ENCODE measurements at places on chromosomes 6 and 20.
A peak's percentile ranks its signal among the peaks of the same experiment; 100 is the strongest.

DNA sequence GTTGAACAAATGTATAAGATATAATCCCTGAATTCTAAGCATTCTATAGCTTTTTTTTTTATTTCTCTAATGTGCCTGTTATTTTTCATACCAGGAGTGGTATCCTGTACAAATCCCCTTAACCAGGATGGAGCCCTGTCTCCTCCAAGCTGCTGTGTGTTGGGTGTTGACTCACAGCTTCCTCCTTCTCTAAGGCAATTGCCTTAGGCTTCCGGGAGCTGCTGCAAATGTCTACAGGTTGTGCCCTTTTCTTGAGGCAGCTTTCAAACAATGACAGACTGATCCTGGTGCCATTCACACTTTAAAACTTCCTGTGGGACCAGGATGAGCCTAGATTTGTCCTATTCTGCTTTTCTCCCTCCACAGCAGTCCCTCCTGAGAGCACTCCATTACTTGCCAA lies 173.2 kb downstream of the BTBD3 start:
- DNase-seq = no peak

DNA sequence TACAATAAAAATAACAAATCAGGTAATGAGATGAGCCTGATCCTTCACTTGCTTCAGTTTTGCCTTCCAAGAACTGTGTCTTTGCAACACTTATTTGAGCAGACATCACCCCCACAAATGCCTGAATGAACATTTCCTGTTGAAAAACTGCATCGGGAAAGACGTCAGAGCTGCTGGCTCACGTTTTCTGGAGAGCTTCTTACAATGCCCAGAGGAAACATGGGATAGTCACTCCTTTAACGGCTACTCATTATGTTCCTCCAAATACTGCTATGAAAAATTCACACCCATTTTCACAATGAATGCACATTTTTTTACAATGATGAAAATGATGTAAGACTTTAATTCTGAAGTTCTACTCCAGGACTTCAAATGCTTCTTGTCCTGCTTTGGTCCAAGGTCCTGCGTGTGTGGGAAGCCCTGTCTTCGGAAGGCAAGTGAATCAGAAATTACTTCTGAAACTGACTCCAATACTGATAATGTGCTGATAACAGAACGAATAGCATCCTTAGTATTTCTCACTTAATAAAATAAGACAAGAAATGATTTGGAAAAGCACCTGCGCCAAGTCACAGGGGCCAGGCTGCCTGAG lies 238.0 kb downstream of the ANKRD60 start:
- DNase-seq = peak; percentile 83

- peak; percentile 52 for DNase-seq
Observed at GRCh38 chr6:44268095-44268628, 2.1 kb upstream of the TMEM151B start.

DNA sequence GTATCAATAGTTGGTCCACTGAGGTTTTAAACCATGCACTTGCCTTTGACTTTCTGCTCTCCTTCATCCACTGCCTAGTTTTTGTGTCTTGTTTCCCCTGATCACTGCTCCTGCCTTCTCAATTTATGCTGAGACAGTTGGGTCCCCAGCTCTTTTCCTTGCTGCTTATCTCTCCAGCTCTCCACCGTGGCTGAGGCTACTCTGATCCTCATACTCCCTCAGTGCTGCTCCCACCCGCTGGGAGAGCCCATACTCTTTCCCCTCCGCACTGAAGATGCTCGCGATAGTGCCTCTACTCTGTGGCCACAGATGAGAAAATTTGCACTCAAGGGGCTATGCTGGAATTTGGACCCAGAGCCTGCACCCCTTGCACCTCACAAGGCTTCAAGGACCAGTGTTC lies 3.4 kb upstream of the THBD start:
- DNase-seq = no peak

DNA sequence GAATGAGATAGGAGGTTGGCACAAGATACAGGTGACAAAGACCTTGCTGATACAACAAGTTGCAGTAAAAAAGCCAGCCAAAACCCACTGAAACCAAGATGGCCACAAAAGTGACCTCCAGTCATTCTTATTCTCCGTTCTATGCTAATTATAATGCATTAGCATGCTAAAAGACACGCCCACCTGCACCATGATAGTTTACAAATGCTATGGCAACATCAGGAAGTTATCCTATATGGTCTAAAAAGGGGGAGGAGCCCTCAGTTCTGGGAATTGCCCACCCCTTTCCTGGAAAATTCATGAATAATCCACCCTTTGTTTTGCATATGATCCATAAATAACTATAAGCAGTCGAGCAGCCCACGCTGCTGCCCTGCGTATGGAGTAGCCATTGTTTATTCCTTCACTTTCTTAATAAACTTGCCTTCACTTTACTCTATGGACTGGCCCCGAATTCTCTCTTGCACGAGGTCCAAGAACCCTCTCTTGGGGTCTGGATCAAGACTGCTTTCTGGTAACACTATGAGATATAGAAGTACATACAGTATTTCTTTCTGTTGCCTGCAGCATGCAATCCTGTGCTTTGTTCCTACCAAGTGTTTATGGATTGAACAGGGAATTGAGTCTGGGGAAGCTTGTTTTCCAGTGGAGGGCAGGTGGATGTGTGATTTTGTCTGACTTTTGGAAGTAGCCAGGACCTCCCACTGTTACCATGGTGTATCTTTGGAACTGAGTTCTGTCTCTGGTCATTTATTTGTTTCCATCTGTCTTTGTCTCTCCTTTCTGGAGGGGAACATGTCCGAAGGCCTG lies 72.0 kb upstream of the TGM3 start:
- DNase-seq = no peak

GRCh38 chr6:170202416-170203135 lies 88.3 kb downstream of the DLL1 start:
- DNase-seq = no peak

DNA sequence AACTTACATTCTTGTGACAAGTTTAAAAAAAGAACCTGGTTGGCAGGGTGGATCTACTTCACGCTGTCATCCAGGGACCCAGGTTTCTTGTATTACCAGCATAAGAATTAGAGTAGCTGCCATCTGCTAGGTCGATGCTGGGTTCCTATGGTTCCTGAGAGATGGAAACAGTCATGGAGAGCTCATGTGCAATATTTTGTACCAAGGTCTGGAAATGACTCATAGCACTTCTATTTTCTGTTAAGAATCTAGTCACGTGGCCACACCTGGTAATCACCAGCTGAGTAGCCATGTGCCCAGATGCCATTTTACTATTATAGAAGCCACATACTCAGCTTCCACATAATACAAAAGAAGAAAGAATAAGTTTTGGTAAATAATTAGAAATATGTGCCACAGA lies 171.3 kb downstream of the CD83 start:
- no peak for DNase-seq

DNA sequence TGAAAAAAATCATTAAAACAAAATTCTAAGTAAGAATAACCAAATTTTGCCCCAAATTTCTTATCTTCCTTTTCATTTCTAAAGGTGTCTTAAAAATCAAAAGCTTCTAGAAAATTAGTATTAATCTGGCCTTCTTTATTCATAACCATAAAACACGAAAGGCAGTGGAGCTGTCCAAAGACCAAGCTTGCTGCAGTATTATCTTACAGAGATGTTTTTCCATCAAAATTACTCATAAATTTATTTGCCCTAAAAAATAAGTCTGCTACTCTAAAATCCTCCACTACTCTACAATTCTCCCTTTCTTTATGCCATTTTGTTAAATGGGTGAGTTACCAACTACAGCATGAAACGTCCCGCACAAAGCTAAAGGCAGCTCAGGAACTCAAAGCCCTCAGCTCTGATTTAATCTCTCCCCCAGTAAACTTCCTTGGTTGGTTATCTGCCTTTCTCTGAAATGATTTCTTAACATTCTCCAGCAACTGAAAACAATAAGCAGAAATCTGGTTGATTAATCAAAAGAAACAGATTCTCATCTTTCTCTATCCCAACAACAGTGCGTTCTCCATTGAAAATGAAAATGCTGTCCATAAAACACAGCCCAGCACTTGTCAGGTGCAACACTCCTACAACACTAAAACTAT lies 2.1 kb downstream of the USP49 start:
- no peak for DNase-seq

Data from EH (cell line).